Activated CD8-positive, alpha-beta memory T cell treated with anti-CD3 and anti-CD28 coated beads for 1 hour (primary cell): ENCODE measurements at places on chromosomes 3 and 15.

GRCh38 chr3:14508966-14509795 is 31.0 kb downstream of the GRIP2 start:
- DNase-seq: peak; percentile 31

- no peak for DNase-seq
Measured at GRCh38 chr15:83285284-83285978, 967 bp upstream of the BNC1 start.

GRCh38 chr15:50786871-50787270 is 21.4 kb upstream of the SPPL2A start:
- no peak for DNase-seq

- no peak for DNase-seq
Measured at GRCh38 chr3:13053420-13053819, 19.8 kb downstream of the IQSEC1 start.

GRCh38 chr15:76401285-76401684 is 64.7 kb downstream of the ISL2 start:
- DNase-seq: no peak

- peak; percentile 10 for DNase-seq
Measured at GRCh38 chr3:112013058-112013783, 14.5 kb downstream of the TAGLN3 start.
